ENCODE measurements at places on chromosomes 7 and 10. TPM values are rescaled to one million over a fixed set of nuclear protein-coding genes. Genes with fewer than 3 reads are reported as not detected.

DNA sequence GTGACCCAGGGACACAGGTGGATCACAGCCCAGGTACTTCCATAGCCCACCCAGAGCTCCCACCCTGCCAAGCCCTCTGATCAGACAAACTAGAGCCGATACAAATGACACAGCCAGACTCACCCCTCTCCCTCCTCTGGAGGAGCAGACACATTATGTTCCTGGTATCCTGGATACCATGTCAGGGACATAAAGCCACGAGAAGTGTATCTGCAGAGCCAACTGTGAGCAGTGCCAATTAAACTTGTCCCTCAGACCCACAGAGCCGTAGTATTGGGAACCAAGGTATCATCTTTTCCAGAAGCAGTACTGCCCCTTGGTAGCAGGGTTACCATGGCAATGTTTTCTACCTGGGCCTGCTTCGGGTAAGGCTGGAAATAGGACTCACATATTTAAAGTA, 47.3 kb upstream of the CPXM2 start:
- no peak overlapping the region for H3K4me3 ChIP-seq
- H3K36me3 ChIP-seq: no peaks in the 10 kb centered on the region
- no peak overlapping the region for H3K27ac ChIP-seq

DNA sequence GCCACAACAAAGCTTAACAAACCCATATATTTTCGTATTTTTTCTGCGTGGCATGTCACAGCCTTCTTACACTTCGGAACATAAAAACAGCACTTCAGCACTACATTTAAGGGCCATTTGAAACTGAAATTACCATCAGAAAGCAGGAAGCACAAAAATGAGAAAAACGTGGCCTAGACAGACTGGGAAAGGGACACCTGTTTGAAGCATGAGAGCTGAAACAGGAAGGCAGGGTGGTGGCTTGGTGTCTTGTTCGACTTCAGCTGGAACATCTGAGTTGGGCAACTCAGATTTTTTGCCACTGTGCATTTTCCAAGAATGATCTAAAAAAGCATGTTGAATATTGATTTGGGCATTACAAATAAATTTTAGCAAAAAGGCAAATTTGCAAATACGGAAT, 243.2 kb downstream of the ELMO1 start:
- H3K27me3 ChIP-seq: no peaks in the 10 kb centered on the region
- no peak overlapping the region for H3K4me3 ChIP-seq
- H3K36me3 ChIP-seq: no peaks in the 10 kb centered on the region
- no peaks in the 10 kb centered on the region for H3K4me1 ChIP-seq

Gene PNLIPRP2
- total RNA-seq: not detected

Gene NUDCD3
- 83.8 TPM for total RNA-seq

Gene ZNF425
- total RNA-seq: 4.0 TPM

Measured in H1 (cell line).